ENCODE measurements at places on chromosomes 16 and 17.

DNA sequence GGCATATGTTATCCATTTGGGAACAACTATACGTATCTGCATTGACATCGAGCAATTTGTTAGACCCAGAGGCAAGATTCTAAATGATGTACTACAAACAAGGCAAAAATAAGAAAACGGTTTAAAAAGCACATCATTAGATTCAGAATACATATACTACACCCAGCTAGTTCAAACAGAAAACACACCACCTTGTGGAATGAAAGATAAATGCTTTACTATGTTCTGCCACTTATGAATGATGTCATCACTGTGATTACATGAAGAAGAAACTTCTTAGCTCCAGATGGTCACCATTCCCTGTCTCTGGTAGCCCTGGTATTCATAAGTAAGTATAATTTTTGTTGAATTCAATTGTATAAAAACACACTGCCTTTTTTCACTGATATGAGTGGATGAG is 7.8 kb downstream of the NACA2 start:
- peak; percentile 53 for DNase-seq

GRCh38 chr16:81097230-81097629 is 1.0 kb upstream of the GCSH start:
- no peak for DNase-seq

- no peak for DNase-seq
These were observed 252.3 kb upstream of the EEF2KMT start for GRCh38 chr16:5349670-5350517.

DNA sequence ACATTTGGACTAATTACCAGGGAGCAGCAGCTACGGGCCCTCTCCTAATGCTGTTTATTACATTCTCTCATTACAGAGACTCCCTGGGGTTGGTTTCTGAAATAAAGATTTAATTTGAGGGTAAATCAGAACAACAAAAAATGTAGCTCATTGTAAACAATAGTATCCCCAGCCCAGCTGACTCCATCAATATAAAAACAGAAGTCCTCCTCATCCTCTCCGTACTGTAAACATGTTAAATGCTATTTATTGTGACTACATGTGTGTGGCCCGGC is 670.4 kb downstream of the TOX3 start:
- no peak for DNase-seq

DNA sequence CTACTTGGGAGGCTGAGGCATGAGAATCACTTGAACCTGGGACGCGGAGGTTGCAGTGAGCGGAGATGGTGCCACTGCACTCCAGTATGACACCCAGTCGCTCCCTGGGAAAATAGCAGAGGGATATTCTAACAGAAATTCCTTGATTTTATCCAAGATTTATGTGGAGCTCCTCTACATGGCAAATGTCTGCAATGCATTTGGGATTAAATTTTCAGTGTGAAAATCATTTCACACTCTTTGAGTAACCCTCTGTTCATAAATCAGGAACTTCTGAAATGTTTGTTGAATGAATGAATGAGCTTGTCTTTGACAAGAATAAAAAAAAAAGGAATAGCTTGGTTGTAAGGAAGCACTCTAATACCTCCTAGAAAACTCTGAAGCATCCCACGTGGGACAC is 305.8 kb downstream of the SHISA9 start:
- no peak for DNase-seq

- DNase-seq, result no peak
These were observed 168.5 kb downstream of the NPIPB11 start for GRCh38 chr16:29237971-29238370.

DNA sequence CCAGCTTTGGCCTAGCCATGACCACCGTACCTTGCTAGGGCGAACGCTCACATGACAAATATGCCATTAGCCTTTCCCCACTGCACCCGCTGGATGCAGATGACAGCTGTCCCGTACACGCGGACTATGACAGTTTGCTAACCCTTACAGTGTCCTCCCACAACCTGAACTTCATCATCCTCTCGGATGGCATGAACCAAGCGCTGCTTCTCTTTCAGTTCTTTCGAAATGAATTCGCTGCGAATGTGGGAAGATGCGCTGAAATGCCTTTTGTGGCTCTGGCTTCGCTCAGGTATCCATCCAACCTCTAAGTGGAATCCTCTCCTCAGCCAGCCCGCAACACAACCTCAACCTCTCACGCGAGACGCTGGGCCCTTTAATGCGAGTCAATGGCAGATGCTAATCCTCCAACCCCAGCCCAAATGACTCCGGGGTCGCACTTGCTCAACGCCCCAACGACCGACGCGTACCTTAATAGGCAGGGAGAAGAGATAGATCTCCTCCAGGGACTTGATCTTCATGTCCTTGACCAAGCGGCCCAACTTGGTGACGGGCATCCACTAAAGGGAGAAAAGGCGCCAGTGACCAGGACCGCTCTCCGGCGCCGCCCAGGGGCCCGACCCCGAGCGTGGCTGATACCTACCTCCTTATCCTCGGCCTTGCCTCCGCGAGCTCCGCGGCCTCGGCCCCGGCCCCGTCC is 670 bp downstream of the RPS2 start:
- no peak for DNase-seq

DNA sequence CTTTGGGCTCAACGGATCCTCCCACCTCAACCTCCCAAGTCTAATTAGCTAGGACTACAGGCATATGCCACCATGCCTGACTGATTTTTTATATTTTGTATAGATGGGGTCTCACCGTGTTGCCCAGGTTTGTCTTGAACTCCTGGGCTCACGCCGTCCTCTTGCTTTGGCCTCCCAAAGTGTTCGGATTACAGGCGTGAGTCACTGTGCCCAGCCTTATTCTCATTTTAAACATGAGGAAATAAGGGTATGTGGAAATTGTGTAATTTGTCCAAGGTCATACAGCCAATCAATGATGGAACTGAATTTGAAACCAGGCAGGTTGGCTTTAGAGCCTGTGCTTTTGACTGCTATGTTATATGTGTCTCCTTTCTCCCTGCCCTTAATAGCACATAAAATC is 27.4 kb upstream of the AQP8 start:
- DNase-seq, result no peak

DNA sequence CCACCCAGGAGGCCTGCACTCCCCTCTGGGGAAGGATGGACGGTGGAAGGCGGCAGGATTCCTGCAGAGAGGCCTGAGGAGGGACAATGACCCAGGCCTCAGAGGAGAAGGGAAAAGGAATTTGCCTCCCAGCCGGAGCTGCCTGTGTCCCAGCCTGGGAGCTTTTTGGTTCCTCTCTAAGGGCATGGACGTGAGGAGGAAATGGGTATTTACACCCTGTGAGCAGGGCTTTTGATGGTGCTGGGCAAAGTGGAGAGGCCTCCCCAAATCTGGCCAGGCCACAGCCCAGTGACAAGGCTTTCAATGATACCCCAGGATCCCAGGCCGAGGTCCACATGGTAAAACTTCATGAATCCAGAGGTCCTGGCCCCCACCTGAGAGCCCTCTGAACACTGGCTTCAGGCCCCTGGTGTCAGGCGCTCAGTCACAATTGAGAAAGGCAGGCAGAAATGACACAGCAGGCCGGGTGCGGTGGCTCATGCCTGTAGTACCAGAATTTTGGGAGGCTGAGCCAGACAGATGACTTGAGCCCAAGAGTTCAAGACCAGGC is 56.0 kb upstream of the DOC2B start:
- DNase-seq, result no peak

- no peak for DNase-seq
These were observed 23.6 kb downstream of the SDR42E1 start for GRCh38 chr16:81987706-81988105.

- no peak for DNase-seq
These were observed 92.4 kb downstream of the RGS9 start for GRCh38 chr17:65229621-65229995.

- no peak for DNase-seq
These were observed 48.0 kb upstream of the CDYL2 start for GRCh38 chr16:80852261-80852872.

DNA sequence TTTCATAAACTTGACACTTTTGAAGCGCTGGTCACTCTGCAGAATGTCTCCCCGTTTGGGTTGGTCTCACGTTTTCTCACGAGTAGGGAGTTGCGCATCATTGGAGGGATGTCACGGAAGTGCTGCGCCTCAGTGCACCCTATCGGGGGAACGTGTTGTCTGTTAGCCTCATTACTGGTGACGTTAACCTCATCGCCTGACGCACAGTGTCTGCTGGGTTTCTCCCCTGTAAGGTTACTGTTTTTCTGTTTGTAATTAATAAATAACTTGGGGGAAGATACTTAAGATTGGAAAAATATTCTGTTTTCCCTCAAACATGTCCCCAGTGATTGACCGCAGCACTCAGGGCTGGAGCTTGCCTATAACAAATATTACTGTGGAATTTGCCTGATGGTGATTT is 26.7 kb downstream of the VAC14 start:
- no peak for DNase-seq

- DNase-seq, result no peak
These were observed 66.8 kb downstream of the XYLT1 start for GRCh38 chr16:17403859-17404545.
